GM12892 (cell line): ENCODE measurements at places on chromosomes 7 and 10.
A peak's percentile ranks its signal among the peaks of the same experiment; 100 is the strongest.

DNA sequence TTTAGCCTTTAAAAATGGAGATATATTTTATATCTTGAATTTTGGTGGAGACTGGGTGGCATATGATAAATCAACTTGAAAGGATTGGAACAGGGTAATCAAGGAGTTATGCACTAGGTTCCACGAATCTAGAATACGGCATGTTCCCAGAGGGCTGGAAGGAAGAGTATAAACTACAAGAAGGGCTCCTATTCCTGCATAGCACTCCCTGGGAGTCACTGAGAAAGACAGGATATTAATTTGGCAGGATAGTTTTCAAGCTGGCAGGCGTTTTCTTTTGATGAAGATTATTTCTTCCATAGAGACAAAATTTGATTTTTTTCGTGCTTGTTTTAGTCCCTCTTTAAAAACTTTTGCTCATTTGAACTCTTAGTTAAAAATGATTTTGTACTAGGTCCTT, 119.7 kb downstream of the VWC2 start:
- DNase-seq, result no peak

DNA sequence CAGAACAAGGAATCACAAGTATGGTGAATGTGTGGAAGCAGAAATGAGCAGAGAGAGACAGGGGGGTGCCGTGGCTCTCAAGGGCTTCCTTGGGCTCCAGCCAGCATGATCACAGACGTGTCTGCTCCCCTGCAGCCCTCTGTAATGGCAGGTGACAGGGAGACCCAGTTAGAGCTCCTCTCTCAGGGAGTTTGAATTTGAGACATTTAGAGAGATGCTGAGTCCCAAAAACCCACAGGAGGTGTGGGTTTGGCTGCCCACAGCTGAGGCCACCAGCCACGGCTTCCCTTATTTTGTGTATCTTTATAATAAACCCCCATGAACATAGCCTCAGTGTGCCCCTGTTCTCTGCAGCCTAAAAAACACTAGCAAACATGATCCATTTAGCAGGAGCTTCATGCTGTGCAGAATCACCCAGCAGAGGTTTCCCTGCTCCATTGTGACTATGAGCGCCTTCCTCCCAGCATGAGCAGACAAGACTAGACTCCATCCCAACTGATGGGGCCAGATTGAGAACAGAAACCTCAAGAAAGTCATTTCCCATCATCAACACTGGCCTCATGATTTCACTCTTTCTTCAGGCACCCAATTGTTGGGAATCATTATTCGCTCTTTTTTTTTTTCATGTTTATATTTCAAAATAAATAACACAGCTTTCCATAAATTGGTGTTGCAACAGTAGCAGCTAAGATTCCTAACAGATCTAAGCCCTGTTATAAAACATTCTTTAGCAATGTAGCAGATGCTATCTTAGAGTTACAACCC, 13.4 kb downstream of the NOD1 start:
- DNase-seq, result no peak

- no peak for DNase-seq
Observed at GRCh38 chr7:42074076-42074475, 162.9 kb downstream of the GLI3 start.

DNA sequence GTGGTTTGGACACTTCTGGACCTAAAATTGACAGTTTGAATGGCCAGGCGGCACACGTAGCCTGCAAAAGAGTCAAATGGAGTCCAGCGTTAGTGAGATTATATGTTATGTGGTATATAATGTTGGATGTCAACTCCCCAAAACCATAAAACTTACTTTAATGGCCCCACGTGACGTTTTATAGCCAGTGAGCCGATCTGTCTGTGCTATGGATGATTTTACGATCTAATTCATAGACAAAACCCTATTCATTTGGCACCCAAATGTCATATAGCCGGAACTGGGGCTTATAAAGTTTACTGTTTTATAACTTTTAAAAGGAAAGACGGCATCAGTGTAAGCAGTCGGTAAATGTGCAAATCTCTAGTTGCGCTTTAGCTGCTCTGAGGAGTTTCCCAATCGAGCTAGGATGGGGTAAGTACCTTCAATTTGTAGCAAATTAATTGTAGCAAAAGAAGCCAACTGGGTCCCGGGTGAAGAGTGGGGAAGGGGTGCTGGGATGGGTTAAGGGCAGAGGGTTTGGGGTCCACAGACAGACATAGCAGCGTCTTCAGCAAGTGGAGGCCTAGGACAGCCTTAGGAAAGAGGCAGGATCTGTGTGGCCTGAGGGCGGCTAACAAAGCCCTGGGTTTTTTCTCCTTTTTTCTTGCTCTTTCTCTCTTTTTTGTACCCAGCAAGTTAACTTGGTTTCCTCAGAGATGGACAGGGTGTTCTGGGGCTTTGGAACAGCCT, 3.2 kb downstream of the HOXA5 start:
- DNase-seq, result no peak

GRCh38 chr7:68724965-68725364, 873.3 kb upstream of the AUTS2 start:
- DNase-seq, result no peak

GRCh38 chr10:73601486-73601921, 10.4 kb upstream of the USP54 start:
- DNase-seq, result no peak

DNA sequence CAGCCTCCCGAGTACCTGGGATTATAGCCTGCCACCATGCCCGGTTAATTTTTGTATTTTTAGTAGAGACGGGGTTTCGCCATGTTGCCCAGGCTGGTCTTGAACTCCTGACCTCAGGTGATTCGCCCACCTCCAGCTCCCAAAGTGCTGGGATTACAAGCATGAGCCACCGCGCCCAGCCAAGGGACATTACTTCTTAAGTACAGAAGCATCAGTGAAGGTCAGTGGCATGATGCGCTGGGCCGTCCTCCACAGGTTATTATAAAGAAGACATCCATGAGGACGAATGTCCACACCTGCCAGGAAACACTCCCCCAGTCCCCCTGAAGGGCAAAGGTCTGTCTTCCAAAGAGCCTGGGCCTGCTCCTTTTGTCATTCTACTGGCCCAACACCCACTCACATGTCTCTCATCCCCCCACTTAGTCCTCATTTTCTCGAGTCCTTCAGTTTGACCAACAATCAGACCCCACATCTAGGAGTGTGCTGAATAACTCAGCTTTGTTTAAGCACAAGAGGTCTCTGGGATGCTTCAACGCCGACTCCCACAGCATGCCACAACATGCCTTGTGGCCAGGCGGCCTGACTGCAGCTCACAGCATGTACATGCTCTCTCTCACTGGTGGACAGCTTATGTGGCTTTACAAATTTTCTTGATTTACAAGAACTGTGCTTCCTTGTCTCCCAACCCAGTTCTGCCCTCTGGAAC, 73.0 kb downstream of the CTBP2 start:
- DNase-seq, result no peak

- DNase-seq, result no peak
Observed at GRCh38 chr7:18096087-18096486, 68.4 kb upstream of the PRPS1L1 start.

DNA sequence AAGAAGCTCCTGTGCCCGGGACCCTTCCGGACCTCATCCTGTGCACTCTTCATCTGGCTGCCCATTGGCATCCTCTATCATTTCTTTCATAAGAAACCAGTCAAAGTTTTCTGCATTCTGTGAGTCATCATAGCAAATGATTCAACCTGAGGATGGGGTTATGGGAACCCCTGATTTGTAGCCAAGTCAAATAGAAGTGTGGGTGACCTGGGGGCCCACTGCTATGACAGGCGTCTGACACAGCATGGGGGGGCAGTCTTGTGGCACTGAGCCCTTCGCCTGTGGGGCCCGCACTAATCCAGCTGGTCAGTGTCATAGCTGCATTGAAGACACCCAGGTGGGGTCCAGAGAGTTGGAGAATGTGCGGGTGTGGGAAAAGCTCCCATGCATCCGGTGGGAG, 230.4 kb downstream of the USP6NL start:
- DNase-seq, result no peak

DNA sequence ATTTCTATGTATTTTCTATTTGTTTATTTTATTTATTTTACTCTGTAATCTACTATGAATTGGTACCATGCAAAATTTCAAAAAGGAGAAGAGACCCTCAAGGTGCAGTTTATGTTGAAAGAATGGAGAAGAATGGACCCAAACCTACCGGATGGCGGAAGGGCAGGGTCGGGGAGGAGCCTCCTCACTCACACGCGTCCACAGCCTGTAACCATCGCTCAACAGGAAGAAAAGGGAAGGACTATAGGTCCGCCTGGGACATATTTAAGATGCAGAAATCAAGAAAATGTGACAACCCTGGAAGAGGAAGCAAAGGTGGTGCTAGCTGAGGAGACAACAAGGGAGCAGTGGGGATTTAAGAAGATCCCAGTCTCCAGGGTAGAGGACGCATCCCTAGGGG, 158.4 kb downstream of the COBL start:
- DNase-seq, result no peak

GRCh38 chr7:158312789-158313188, 274.8 kb downstream of the PTPRN2 start:
- DNase-seq, result no peak

- no peak for DNase-seq
Observed at GRCh38 chr7:3899559-3899991, 598.5 kb downstream of the SDK1 start.

GRCh38 chr7:134996097-134996550, 9.8 kb downstream of the AGBL3 start:
- no peak for DNase-seq

DNA sequence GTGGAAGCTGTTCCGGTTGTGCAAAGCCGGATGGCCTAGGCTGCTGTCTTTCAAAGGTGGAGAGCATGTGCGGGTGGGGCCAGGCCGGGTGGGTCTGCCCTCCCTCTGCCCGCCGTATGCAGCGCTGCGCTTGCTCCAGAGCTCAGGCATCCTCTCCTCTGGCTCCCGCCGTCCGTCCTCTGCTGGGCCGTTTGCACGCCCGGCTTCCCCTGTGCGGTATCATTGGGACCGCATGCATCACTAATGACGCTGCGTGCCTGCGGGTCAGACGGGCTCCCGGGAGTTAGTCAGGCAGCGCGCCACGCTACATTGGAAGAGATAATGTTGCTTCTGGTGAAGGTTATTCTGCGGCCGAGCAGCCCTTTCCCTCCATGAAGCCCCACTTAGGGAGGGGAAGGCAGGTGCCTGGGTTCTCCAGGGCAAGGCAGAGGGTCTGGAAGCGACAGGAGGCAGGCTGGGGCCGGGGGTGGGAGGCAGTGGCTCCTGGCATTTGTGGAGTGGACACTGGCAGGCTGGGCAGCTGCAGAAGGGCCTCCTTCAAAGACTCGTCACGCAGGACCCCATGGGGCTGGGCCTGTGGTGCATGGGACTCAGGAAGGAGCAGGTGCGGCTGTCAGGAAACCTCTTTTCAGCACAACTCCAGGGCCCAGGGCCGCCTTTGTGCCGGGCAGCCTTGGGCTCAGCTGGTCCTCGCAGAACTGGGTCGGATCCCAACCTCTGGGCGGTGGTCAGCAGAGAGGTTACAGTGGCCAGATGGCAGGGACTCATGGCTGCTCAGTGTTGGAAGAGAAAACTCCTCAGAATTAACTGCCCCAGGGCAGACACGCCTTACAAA, 318.5 kb downstream of the WDR37 start:
- no peak for DNase-seq

DNA sequence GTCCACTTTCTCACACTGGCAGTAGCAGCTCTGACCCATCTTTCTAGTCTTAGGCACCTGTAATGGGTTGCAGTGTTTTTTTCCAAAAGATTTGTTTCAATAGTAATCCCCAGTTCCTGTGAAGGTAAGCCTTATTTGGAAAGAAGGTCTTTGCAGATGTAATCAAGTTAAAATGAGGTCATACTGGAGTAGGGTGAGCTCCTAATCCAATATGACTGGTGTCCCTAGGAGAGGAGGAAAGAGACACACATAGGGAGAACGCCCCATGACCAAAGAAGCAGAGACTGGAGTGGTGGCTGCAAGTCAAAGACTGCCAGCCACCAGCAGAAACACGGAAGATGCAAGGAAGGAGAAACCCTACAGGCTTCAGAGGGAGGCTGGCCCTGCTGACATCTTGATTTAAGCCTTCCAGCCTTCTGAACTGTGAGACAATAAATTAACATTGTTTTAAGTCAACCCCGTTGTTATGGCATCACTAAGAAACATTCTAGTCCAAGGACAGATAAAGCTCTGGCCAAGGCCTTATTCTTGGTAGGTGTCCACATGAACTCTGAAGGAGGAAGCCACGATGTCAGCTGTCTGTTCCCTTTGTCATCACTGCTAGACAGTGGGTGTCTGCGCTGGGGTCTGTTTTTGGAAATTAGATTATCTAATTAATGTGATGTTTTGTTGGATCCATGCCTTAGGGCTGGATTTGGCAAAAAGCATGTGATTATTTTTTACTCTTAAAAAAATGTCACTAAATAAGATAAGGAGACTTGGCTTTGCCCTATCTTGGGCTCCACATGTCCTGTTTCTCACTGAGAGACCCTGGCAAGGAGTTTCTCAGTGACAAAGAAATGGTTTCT, 214.9 kb downstream of the KCNMA1 start:
- no peak for DNase-seq

GRCh38 chr10:75632805-75633462, 201.5 kb downstream of the LRMDA start:
- no peak for DNase-seq

GRCh38 chr10:5234106-5234860, 37.6 kb downstream of the AKR1C4 start:
- DNase-seq, result no peak

- DNase-seq, result peak; percentile 32
Observed at GRCh38 chr10:114631666-114632417, 26.2 kb downstream of the ABLIM1 start.

DNA sequence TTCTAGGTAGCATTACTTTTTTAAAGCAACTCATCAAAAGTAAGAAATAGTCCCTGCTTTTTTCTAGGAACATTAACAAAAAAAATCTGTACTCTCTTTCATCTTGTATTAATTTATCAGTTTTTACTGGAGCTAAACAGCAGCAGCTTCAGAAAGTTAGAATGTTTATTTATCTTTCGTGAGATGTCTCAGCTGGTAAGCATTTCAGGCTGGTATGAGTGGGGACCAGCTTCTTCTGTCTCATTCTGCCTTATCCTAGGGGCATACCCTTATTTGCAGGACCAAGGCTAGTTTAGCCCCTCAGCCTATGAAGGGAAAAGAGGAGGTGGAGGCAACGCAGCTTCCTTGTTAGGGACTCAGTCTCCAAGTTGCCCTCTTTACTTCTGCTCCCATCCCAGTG, 35.1 kb downstream of the LANCL2 start:
- DNase-seq, result no peak

GRCh38 chr7:54161621-54162020, 380.6 kb upstream of the VSTM2A start:
- no peak for DNase-seq

- DNase-seq, result no peak
Observed at GRCh38 chr10:66928776-66929175, 2.9 kb downstream of the LRRTM3 start.
